Muscle of arm (tissue), 14 donors: ENCODE measurements at places on chromosomes 3 and 15.

GRCh38 chr3:150248116-150248887 is 159.8 kb upstream of the TSC22D2 start:
- no peak for DNase-seq

GRCh38 chr15:67865766-67866165 is 25.9 kb upstream of the RNU6-1 start:
- DNase-seq, result no peak

- DNase-seq, result no peak
Measured at GRCh38 chr3:169028716-169029115, 634.8 kb downstream of the MECOM start.

- DNase-seq, result no peak
Measured at GRCh38 chr15:68278595-68279405, 1.3 kb downstream of the FEM1B start.

GRCh38 chr3:17707813-17708543 is 34.5 kb downstream of the TBC1D5 start:
- DNase-seq, result no peak

GRCh38 chr15:100281096-100281917 is 60.5 kb downstream of the ADAMTS17 start:
- no peak for DNase-seq

GRCh38 chr3:147393943-147394883 is 12.1 kb downstream of the ZIC4 start:
- DNase-seq, result no peak
